GM12878 (cell line): ENCODE measurements at places on chromosomes 1 and 21. TPM values are rescaled to one million over a fixed set of nuclear protein-coding genes. Genes with fewer than 3 reads are reported as not detected.

GRCh38 chr1:243482141-243483022 is 226.5 kb downstream of the SDCCAG8 start:
- DNase-seq, result no peak

DNA sequence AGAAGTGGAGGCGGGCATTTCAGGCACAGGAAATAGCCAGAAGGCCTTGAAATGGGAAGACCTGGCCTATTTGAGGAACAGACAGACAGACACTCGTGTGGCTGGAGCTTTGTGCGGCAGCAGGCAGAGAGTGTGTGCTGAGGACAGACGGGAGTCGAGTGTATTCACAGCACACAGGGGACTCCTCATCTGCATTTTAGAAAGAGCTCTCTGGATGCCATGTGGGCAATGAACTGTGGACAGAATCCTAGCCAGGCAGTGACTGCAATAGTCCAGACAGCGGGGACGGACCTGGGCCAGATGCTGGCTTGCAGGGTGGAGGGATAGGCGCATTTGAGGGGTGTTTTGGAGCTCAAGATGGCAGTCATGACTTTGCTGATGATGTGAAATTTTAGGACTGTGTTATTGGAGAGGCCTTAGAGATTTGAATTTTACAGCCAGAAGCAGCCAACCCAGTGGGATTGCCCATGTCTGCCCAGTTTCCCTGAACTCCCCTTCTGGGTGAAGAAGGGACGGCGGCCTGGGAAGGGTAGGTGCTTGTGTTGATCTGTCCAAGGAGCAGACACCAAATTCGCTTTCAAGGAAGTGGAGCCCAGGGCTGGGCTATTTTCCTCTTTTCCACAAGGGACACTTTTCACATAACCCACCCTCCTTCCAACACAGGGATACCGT is 43.7 kb downstream of the CHAF1B start:
- DNase-seq, result no peak

DNA sequence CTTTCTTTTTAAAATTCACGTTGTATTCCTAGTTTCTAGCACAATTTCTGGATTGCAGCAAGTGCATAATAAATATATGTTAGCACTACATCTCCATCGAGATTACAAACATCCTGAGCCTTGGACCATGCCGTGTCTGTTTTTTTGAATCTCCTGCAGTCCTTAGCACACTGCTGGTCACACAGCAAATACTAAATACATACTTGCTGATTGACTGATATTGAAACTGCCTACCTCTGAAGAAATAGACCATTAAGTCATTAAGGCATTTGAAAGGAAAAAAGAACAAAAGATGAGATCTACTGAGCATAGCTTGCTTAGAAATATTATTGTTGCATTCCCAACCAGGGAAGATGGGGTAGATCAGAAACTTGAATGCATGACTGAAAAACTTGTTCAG is 369.1 kb downstream of the PTBP2 start:
- no peak for DNase-seq

- DNase-seq, result no peak
These were observed 2.9 kb upstream of the LRRC8C start for GRCh38 chr1:89630048-89630447.

DNA sequence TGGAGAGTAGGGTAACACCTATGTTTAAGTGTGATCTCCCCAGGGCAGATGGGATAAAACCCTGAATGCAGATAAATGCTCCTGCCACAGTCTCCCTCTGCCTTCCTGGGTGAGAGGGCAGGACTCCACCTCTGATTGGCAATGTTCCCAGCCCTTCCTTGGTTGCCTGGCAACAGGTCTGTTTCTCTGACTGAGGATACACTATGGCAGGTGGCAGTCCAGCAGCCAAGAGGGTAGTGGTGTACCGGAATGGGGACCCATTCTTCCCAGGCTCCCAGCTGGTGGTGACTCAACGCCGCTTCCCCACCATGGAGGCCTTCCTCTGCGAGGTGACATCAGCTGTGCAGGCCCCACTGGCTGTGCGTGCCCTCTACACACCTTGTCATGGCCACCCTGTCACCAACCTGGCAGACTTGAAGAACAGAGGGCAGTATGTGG is at the start of gene DCDC2B:
Gene DCDC2B, plus strand, starts transcription at position 199 of the 438 bp plus-strand sequence. Its CDS starts 5 bp downstream, at position 204.
- no peak for DNase-seq

- DNase-seq, result no peak
These were observed 330.1 kb downstream of the PLPP3 start for GRCh38 chr1:56249234-56249633.

DNA sequence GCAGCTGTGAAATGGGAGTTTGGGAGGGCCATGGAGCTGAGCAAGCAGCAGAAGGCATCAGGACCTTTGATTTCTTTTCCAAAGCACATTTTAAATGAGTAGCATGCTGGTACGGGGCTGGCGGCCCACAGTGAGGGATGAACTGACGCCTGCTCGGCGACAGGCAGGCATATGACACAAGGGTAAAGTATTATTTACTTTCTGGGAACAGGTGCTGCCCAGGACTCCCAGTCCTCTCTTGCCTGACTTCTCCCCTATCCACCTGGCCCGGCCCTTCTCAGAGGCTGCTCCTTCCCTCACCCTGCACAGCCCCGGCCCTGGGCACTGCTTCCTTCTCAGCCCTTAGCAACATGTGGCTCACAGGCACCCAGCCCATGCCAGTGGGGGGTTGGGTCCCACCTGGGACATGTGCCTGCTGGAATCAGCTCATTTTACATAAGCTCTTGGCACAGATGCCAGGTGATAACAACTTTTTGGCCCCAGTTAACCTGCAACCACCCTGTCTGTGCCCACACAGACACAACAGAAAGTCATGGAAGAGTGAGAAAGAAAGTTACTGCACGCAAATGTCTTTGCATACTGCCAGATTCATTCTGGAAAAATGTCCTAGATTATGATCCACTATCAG is 112.3 kb upstream of the GADD45A start:
- DNase-seq, result no peak

- no peak for DNase-seq
These were observed 87.3 kb upstream of the IFFO2 start for GRCh38 chr1:19043579-19044443.

DNA sequence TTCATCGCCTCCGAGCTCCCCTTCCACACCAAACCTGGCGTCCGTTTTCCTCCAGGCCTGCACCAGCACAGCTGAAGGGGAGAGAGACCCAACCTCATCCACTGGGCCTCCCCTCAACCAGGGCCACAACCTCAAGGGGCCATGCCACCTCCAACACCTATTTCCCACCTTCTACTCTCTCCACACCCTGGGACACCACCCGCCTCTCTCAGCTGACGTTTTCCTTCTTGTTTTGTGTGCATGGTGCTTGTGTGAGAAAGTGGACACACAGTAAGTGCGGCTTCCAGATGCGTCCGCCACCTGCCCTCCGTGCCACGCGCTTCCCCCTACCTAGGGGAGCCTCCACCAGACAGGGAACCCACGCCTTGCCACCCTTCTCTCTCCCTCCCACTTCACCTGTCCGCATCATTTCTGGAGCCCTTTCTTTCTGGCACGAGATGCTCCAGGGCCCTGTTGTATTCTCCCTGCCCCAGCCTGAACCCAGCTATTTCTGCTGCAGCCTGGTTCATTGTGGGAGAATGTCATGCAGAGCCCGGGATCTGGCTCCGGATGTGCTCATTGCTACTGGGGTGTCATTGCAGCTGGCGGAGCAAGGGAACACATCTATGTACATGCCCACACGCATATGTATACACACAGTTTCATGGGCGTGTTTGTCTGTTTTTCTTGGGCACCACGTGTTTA is 1.3 kb upstream of the GNB1 start:
- no peak for DNase-seq

- no peak for DNase-seq
These were observed 24.8 kb upstream of the AVPR1B start for GRCh38 chr1:206142011-206142410.

GRCh38 chr1:16617114-16617631 is 3.8 kb upstream of the NBPF1 start:
- no peak for DNase-seq

GRCh38 chr1:226624526-226624925 is 76.0 kb downstream of the STUM start:
- DNase-seq, result no peak

DNA sequence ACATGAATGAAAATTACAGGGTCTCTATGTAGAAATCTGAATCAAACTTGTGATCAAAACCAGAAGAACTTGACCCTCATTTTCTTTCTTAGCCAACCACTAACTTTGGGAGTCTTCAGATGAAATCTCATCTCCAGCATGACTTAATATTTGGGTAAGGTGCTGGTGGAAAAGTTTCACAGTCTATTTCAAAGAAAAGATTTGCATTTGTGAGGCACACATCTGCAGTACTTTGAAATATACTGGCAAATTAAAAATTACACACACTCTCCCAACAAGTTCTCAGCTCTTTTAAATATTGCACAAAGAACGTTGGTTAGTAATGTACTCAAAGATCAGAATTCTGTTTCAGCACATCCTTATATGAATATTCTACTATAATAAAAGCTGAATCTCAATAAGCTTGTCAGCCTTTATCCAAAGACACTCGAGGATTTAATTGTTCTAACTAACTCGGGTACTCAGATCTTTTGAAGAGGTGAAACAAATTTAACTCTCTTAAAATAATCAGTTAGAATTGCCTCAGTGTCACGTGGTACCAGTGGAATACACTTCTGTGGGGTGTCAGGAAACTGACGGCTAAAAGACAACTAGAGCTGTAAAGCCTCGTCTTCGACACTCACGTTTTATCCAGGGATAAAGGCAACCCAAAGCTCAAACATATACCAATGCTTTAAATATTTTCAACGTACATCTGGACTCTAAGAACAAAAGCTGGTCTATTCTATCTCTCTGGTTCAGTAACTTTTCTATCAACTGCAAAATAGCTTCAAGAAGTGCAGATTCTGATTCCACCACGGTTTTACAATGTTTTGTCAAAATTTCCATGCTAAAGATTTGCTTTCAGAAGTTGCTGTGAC is 19.0 kb downstream of the SAMSN1 start:
- no peak for DNase-seq

- no peak for DNase-seq
These were observed 8.4 kb downstream of the KCNJ10 start for GRCh38 chr1:160061369-160062229.

- no peak for DNase-seq
These were observed 49.8 kb downstream of the EPHB2 start for GRCh38 chr1:22760455-22760854.

GRCh38 chr1:184622136-184622823 is 132.4 kb downstream of the EDEM3 start:
- no peak for DNase-seq

GRCh38 chr1:227958617-227959324 is 11.0 kb upstream of the WNT9A start:
- DNase-seq, result no peak

GRCh38 chr1:109978761-109979488 is 5.6 kb upstream of the AHCYL1 start:
- DNase-seq, result no peak

DNA sequence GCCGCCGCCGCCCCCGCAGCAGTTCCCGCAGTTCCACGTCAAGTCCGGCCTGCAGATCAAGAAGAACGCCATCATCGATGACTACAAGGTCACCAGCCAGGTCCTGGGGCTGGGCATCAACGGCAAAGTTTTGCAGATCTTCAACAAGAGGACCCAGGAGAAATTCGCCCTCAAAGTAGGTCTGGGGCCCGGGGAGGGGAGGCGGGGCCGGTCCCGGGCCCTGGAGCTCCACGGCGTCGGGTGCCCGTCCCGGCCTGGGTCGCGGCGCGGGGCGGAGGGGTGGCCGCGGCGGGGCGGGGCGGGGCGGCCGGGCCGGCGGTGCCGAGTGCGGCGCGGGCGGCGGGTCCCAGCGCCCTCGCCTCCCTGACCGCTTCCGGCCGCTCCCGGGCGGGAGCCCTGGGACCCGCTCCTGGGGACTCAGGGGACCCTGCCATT is 646 bp downstream of the MAPKAPK2 start:
- no peak for DNase-seq

GRCh38 chr1:170776252-170776651 is 112.3 kb downstream of the PRRX1 start:
- no peak for DNase-seq

- DNase-seq, result no peak
These were observed 129.5 kb upstream of the PRMT6 start for GRCh38 chr1:106926803-106927582.

- no peak for DNase-seq
These were observed 137.5 kb downstream of the NOS1AP start for GRCh38 chr1:162206749-162207635.

DNA sequence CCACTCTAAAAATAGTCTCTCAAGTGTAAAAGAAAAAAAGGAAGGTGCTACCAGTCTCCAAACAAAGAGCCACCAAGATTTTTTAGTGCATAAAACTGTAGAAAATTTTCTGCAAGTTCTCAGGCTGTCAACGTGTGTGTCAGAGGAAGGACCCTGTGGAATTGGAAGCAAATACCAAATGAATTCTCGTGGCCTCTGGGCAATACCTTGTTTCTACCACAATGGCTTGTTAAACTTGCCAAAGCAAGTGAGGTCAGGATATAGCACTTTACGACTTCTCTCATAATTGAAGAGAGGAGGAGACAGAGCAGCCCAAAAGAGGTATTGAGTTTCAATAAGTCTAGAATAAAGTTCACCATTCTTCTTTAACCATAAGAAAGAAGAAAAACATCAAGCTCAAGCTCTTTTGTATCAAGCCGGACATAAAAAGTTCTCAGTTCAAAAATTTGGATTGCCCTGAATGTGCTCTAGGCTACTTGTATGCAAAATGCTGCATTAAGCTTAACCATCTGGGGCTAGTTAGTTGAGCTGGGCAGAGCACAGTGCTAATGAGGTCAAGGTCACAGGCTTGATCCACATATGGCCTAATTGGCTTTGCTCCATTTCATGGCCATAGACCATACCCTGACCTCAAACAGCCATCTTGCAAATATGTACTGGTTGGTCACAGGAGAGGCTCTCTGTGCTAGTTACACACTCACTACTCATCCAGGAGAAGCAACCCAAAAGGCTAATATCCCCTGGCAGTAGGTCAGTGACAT is 60.5 kb downstream of the TBX15 start:
- no peak for DNase-seq

- DNase-seq, result no peak
These were observed 176.4 kb downstream of the ETS2 start for GRCh38 chr21:38982096-38982495.

GRCh38 chr1:101317590-101317989 is 80.8 kb downstream of the S1PR1 start:
- DNase-seq, result no peak

- no peak for DNase-seq
These were observed 158.5 kb downstream of the TSEN15 start for GRCh38 chr1:184210031-184210430.

Gene ZBED6
- 13.7 and 15.9 TPM in 2 replicates for total RNA-seq

Gene TMEM222
- 39.3 TPM in 2 replicates for total RNA-seq

Gene KPRP
- not detected in 2 replicates for total RNA-seq

Gene TAS1R3
- total RNA-seq, result 0.29 and 0.51 TPM in 2 replicates

Gene ZNF593
- 59.2 and 60.2 TPM in 2 replicates for total RNA-seq

Gene FCER1A
- not detected in 2 replicates for total RNA-seq

Gene CCDC27
- total RNA-seq, result not detected in 2 replicates

Gene S100A7A
- total RNA-seq, result not detected in 2 replicates
